ENCODE measurements at places on chromosomes 12 and 14.

- DNase-seq, result no peak
Observed at GRCh38 chr12:120972870-120973543, 5.3 kb upstream of the HNF1A start.

- DNase-seq, result no peak
Observed at GRCh38 chr14:27006570-27006969, 408.7 kb upstream of the NOVA1 start.

DNA sequence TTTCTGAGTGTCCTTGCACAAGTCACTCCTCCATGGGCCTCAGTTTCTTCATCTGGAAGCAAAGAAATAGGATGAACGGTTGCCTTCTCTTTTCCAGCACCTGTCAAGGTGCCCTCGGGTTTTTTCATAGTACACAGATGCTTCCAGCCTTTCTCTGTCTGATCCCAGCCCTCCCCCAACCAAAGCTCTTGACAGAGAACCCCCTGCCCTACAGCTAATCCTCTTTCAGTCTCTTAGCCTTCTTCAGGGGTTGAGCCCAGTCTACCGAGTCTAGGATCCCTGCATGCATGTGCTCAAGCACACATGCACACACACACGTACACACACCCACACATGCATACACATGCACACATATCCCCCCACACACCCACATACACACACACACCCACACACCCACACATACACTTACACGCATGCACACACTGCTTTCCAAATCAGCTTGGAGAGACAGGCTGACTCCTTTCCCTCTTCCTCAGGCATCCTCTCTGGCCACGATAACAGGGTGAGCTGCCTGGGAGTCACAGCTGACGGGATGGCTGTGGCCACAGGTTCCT is 4.7 kb downstream of the CDCA3 start:
- DNase-seq, result no peak

DNA sequence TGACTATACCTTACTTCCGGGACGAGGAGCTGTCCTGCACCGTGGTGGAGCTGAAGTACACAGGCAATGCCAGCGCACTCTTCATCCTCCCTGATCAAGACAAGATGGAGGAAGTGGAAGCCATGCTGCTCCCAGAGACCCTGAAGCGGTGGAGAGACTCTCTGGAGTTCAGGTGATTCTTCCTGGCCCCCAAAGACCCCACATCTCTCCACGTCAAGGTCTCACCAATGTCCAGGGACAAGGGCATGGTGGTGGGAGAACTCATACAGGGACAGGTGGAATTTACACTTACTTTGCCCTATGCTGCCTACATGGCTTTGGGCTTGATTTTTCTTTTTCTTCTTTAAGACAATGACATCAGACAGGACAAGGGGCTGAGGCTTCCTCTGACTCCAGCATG is 7.1 kb downstream of the SERPINA3 start:
- DNase-seq, result no peak

DNA sequence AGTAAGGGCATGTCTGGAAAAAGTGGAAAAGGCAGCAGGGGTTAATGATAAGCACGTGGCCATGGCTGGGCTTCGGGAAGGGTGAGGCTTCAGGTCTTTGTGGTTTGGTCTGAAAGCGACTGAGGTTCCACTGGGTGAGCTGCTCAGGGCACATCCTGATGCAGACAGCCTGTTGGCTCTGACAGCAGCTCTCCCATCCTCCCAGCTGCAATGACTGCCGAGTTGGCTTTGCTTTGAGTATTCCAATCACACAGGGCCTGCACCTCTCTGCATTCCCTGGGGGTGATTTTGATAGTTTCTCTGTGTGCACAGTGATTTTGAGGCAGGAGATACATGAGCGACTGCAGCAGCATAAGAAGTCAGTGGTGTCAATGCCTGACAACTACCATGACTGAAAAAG is 390.7 kb downstream of the APAF1 start:
- no peak for DNase-seq

DNA sequence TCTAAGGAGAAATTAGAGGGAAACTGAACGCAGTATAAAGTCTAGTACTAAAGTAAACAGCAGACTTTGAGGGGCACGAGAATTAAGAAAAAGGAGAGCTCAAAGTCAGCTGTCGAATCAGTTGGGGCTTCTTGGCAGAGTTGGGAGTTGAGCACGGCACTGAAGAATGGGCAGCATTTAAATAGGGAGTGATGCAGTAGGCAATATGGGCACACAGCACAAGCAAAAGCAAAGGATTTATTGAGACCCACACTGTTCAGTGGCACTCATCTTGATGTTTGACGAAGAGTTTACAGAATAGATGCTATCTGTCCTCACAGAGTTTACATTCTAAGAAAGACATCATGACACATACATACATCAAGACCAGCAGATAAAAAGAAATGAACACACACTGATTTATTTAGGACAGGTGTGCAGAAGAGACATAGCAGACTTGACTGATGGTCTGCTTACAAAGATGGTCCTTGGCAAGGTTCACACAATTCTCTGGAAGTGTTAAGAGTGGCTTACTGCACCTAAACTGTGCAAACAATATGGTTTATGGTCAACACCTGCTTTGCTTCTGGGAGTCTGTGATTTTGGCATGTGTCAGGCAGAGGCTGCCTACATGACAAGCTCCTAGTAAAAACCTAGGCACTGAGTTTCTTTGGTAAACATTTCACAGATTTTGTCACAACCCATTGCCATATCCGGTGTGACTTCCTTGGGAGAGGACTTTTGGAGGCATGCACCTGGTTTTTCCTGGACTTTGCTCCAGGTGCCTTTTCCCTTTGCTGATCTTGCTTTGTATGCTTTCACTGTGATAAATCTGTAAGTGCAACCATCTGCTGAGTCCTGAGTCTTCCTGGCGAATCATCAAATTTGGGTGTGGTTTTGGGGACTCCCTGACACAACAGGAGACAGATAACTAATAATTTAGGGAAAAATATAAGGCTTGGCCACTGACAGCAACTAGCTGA is 26.3 kb downstream of the ALKBH1 start:
- no peak for DNase-seq

- DNase-seq, result no peak
Observed at GRCh38 chr12:8914716-8915526, 612 bp downstream of the PHC1 start.

Data from AG04449 (cell line).